Coronary artery (tissue), 2 donors: ENCODE measurements at places on chromosomes 1 and 21.

- no peak for DNase-seq
Observed at GRCh38 chr1:45833361-45833760, 29.9 kb downstream of the MAST2 start.

- DNase-seq: peak; percentile 52
Observed at GRCh38 chr1:50333595-50333974, 89.7 kb downstream of the DMRTA2 start.

- no peak for DNase-seq
Observed at GRCh38 chr21:33228455-33228854, 1.3 kb upstream of the IFNAR2 start.

- no peak for DNase-seq
Observed at GRCh38 chr21:29145852-29146453, 15.5 kb downstream of the MAP3K7CL start.

DNA sequence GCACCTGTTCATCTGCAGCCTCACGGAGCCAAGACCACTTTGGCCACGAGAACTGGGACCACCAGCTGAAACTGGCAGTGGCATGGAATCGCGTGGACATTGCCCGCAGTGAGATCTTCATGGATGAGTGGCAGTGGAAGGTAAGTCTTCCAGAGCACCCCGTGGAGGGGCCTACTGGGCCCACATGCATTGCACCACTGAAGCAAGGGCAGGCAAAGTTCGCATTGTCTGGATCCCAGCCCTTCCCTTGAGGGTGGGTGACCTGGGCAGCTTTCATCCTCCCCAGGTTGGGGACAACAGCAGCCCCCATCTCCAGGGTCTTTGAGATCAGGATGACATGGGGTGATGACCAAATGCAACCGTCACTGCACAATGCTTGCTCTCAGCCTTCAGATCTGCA lies 37.5 kb downstream of the TRPM2 start:
- peak; percentile 50 for DNase-seq

DNA sequence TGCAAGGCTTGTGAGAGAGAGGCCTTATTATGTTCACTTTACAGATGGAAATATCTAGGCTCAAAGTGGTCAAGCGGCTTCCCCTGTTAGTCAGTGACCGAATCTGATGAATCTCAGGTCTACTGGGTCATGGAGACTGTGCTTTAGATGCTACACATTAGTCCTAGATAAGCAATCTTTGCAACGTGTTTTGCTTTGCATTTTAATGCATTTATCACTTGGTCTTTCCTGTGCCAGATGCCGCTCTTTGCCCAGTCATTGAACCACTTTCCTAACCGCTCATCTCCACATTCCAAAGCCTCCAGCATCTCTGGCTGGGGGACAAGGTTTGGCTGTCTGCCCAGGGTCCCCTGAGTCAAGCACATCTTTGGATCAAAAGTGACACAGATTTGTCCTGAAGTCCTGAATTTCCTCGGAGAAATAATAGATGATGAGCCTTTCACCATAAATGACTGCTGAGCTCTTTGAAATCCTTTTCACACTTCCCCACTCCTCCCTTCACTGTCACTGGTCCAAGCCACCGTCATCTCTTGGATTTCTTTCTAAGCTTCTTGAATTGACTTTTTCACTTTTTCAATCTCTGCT lies 96.0 kb upstream of the USP24 start:
- DNase-seq: no peak

- no peak for DNase-seq
Observed at GRCh38 chr1:224182057-224182865, 779 bp upstream of the DEGS1 start.

- no peak for DNase-seq
Observed at GRCh38 chr1:57307392-57308170, 116.3 kb downstream of the DAB1 start.

- no peak for DNase-seq
Observed at GRCh38 chr1:98792123-98792522, 130.6 kb downstream of the SNX7 start.

GRCh38 chr1:52296345-52296744 lies 69.7 kb downstream of the CC2D1B start:
- DNase-seq: no peak

DNA sequence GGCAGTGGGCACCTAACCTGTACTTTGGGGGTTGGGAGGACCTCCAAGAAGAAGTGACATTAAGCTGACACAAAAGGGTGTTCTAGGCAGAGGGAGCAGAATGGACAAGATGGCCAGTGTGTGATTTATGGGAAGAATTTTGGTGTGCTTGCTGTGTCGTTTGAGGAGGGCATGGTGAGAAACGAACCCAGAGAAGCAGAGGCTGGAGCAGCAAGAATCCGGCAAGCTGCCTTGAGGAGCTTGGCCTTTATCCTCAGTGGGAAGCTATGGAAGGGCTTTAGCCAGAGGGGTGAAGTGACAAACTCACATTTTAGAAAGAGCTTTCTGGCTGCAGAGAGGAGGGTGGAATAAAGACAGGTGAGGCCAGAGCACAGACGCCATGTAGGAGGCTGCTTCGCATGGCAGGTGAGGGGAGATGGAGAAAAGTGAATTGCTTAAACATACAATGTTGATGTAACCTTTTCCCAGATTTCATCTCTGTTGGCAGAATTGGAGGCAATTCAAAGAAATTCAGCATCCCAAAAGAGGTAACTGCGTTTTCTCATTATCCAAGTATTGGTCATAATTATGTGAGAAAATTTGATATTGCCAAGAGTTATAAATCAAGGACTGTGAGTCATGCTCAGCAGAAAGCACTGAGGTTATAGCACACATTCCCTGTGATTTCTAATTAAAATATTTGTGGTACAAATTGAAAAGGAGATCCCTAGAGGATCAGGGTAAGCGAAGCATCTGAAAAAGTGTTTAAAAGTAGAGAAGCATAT lies 26.5 kb downstream of the TRIM45 start:
- no peak for DNase-seq

DNA sequence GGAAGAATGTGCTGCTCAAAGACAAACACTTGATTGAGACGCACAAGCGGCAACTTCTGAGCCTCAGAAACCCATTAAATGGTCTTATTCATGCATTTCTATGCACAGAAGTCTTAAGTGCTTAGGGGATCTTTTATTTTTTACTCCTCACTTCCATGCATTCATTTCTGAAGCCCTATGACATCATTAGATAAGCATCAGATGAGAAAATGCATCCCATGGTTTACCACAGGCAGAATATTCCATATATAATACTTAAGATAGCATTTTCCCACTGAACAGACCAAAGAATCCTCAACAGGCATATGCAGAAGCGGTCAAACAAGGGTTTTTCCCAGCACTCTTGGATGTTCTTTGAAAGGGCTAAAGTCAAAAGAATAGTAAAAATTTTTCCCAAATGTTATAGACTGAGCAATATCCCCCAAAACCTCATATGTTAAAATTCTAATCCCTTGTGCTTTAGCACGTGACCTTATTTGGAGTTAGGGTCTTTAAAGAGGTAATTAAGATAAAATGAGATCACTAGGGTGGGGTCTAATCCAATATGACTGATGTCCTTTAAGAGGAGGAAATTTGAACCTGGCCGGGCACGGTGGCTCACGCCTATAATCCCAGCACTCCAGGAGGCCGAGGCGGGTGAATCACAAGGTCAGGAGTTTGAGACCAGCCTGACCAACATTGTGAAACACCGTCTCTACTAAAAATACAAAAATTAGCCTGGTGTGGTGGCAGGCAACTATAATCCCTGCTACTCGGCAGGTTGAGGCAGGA lies 22.6 kb upstream of the FAM89A start:
- no peak for DNase-seq

DNA sequence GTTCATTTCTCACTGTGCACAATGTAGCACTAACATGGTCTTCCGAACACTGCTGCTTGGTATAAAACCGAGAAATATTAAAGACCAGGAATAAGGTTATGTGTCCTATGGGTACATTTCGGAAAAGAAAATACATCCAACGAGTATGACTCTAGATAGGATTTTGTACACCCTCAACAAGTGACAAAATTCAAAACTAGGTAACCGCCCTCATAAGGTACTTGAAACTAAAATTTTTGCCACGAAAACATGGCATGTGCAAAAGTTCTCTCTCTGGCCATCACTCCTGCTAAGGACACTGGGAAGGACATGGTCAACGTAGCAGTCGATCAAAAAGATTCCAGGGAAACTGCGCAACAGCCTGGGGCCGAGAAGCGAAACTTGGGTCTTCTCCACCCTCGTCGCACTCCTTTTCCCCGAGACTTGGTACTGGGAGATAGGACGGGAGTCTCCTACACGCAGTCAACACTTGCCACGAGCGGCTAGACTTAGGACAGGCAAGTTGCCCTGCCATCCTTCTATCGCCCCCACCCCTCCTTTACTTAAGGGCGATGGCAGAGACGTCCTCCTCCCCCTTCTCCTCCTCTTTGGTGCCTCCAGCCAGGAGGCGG lies 338 bp upstream of the TOR1AIP1 start:
- DNase-seq: no peak

DNA sequence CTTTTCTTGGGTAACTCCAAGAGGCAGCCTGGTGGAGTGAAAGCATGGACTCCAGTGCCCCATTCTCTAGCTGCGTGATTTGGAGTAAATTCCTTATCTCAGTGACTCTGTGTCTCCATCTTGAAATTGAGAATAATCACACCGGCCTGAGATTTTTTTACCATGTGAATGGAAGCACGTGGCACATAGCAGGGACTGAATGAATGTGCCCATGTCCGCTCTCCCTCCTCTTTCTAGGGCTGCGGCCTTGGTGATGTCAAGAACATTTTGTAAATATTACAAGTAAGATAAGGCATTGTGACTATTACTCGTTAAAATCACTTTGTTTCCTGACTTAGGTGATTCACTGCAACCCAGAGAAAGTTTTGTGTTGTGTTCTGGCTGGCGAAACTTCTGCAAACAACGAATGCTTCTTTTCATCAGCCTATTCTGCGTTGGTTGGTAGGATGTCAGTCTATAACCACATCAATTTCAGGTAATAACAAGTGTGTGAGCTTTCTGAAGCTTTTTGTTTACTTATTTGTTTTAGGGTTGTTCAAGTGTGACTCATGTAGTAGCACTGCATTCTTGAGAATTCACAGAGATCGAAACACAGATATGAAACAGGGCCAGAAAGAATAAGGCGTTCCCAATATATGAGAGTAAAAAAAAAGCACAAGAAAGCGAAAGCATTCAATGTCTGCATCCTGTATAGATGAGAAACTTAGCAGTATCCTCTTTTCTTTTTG lies 135.7 kb upstream of the SLC45A1 start:
- no peak for DNase-seq

DNA sequence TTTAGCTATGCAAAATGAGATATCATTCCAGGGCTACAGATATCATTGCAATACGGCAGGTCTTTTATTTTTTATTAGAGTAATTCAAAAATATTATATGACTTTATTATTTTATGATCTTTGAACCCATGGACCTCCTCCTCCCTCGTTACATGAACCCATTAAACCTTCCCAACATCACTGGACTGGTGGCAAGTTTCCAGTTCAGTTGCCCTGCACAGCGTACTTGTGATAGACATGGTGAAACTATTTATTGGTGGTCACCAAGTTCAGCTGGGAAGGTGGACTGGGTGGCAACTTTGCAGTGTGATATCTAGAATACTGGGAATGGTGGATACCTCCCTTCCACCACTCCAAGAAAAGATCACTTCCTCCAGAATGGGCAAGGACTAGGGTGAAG lies 52.5 kb downstream of the SLC30A10 start:
- DNase-seq: no peak

DNA sequence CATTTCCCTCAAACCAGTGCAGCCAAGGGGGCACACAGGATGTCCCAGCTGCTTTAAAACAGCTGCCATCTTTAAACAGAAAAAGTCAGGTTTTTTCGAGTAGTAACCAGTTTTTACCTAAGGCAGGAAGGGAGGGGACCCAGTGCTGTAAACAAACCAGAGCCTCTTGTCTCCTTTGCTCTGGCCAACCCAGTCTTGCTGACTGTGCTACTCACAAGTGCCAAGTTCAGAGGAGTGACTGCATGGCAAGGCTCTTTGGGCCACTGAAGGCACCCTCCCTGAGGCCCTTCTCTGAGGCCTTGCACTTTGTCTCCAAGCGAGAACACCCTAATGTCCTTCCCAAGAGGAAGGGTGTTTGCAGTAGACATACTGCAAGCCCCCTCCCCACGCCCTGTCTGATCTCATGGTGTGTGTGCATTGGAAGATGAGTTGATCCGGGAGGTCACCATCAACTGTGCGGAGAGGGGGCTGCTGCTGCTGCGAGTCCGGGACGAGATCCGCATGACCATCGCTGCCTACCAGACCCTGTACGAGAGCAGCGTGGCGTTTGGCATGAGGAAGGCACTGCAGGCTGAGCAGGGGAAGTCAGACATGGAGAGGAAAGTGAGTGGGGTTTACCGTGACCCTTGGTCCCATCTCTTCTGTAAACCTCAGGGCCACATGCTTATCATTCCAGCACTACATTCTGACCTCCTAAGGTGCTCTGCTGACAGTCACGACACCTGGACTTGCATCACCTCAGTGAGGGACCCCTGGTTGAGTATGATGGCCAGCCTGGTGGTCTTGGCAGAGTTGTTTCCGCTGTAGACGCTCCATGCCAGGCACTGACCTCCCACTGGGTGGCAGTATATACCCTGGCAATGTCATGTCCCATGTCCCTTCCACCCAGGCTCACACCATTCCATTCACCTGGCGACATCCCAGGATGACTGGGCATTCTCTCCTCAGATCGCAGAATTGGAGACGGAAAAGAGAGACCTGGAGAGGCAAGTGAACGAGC lies 4.7 kb downstream of the DNALI1 start:
- no peak for DNase-seq

GRCh38 chr1:116940814-116941599 lies 31.3 kb downstream of the PTGFRN start:
- DNase-seq: no peak

GRCh38 chr1:236837115-236837514 lies 42.0 kb downstream of the MTR start:
- no peak for DNase-seq

- DNase-seq: no peak
Observed at GRCh38 chr21:25189497-25189896, 417.8 kb downstream of the MRPL39 start.

- DNase-seq: no peak
Observed at GRCh38 chr1:110067479-110067892, 3.0 kb downstream of the ALX3 start.

DNA sequence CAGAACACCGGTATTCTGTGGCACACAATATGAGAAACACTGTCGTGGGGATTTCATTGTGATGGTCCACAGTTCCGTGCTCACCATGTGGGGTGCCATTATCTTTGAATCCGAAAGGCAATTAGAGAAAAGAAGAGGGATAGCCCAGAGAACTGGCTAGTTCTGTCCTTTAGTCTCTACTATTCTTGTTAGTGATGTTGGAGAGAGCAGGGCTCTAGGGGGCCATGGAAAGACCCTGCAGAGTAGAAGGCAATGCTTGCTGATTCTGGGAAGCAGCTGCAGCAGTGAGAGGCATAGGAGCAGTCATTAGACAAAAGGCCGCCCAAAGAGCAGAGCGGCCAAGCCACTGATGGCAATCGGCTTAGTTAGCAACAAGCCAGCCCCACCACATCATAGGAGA lies 146.3 kb downstream of the TSEN15 start:
- no peak for DNase-seq

DNA sequence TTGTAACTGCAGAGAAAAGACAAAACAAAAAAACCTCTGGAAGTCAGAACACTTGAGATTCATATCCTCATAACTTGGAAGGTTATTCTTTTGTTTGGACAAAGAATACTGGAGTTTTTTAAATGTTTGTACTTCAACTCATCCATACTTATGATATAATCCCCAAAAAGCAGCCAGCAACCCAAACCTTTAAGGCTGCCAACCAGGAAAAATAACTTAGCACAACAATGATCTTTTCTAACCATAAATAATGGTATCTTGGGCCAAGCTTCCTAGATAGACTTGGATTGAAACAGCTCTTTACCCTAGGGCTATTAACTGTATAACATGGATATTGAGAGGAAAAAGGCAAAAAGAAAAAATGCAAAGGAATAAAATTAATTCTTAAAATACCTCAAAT lies 335.1 kb downstream of the LTN1 start:
- no peak for DNase-seq
